ENCODE measurements at places on chromosomes 16 and 17.

DNA sequence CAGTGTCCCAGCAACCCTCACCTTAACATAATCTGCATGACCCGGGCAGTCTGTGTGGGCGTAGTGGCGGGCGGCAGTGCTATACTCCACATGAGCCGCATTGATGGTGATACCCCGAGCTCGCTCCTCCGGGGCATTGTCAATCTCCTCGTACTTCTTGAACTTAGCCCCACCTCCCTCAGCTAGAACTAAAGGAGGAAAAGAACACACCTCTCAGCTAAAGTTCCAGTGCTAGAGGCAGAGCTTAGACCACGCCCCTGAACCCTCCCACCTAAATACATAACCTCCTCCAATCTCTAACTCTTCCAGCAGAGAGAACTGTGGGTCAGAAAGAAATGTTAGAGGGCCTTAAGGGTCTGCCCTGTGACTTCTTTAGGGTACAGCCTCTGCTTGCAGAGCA, 855 bp downstream of the TUFM start:
- DNase-seq, result no peak

GRCh38 chr17:19579867-19580565, 46.4 kb downstream of the SLC47A1 start:
- DNase-seq, result no peak

DNA sequence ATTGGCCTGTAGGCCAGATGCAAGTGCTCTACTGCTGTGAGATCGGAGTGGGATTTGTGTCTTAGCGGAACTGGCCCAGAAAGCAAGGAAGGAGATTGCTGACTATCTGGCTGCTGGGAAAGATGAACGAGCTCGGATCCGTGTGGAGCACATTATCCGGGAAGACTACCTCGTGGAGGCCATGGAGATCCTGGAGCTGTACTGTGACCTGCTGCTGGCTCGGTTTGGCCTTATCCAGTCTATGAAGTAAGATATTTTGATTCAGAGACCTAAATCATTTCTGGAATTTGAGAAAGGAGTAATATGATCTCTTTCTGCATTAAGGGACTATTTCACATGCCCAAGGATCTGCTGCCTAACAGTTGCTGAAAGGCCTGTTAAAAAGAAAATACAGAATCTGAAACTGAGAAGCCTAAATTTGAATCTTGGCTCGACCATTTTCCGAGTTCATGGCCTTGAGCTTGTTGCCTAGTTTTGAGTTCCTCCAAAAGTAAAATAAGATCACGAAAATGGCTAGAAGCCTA, 21.1 kb downstream of the IST1 start:
- DNase-seq, result no peak

GRCh38 chr16:5001571-5001970, 32.2 kb downstream of the NAGPA start:
- no peak for DNase-seq

GRCh38 chr17:67107811-67108775, 63.7 kb downstream of the CACNG1 start:
- peak; percentile 12 for DNase-seq

GRCh38 chr17:47844814-47845715, 4.0 kb upstream of the SCRN2 start:
- DNase-seq, result no peak

- DNase-seq, result no peak
Measured at GRCh38 chr16:74035816-74036215, 260.8 kb upstream of the PSMD7 start.

DNA sequence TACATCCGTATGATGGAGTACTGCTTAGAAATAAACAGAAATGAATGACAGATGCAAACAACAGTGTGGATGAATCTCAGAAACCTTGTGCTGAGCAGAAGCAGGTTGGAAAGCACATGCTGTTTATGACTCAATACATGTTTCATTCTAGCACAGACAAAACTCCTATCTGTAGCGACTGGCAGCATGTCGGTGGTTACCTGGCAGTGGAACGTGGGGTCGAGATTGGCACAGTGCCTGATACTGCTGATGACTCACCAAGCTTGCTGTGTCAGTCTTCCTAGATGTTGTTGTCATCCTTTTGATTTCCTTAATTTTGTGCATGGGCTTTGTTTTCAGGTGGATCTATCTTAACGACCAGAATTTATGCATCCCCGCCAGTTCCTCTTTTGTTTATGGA, 62.1 kb downstream of the GAN start:
- DNase-seq, result no peak

- DNase-seq, result no peak
Measured at GRCh38 chr16:10569621-10570020, 10.8 kb downstream of the EMP2 start.

DNA sequence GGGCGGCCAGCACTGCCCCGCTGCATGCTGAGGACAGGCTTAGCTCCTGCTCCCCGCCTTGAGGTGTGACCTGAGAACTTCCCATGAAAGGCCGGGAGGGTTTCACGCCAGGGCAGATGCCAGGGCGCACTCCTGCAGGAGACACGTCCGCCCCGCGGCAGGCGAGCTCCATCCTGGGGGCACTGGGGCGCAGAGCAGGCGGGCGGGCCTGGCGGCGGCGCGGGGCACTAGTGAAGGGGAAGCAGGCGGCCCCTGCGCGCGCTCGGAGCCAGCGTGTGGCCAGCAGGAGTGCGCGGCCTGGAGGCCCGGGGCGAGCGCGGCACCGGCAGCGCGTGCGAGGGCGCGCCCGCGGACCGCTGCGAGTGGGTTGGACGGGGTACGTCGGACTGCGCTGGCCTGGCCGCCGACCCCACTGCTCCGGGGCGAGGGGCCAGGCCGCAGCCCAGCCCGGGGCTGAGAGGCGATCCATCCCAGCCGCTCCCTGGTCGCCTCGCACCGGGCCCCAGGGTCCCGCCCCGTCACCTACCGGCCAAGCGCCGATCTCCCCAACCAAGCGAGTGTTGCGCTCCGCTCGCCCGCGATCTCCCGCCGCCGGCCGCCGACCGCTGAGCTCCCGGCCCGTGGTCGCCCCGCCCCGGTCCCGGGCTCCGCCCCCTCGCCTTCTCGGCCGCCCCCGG, at the start of gene MAP3K14:
Gene MAP3K14, minus strand, starts transcription at position 587 of the 677 bp plus-strand sequence. CDS start 26,275 bp downstream, outside the sequence.
- no peak for DNase-seq

DNA sequence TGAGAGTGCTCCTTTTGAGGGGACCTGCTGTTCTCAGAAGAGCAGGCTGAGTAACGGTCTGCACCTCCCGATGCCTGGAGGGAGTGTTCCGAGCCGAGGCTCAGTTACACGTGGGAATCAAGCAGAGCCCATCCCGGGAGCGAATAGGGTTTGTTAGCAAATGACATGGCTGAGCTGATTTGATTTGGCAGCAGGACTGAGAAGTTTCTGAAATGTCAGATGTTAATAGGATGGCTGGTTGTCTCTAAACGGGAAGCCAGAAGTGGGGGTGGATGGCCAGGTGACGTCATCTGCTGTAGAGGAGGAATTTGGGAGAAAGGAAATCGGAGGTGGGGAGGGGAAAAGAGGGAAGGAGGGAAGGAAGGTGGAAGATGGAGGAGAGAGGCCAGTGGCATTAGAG, 128.0 kb downstream of the RAP1GAP2 start:
- no peak for DNase-seq

DNA sequence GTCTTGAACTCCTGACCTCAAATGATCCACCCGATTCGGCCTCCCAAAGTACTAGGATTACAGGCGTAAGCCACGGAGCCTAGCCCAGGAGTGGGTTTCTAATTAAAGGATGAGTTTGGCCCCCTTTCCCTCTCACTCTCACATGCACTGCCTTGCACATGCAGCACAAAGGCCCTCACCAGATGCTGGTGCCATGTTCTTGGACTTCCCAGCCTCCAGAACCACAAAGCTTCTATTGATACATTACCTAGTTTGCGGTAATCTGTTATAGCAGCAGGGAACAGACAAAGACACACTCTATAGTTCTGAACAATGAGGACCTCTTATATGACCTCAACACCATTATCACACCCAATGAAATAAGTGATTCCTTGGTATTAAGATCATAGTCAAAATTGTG, 17.9 kb upstream of the ITGAD start:
- no peak for DNase-seq

DNA sequence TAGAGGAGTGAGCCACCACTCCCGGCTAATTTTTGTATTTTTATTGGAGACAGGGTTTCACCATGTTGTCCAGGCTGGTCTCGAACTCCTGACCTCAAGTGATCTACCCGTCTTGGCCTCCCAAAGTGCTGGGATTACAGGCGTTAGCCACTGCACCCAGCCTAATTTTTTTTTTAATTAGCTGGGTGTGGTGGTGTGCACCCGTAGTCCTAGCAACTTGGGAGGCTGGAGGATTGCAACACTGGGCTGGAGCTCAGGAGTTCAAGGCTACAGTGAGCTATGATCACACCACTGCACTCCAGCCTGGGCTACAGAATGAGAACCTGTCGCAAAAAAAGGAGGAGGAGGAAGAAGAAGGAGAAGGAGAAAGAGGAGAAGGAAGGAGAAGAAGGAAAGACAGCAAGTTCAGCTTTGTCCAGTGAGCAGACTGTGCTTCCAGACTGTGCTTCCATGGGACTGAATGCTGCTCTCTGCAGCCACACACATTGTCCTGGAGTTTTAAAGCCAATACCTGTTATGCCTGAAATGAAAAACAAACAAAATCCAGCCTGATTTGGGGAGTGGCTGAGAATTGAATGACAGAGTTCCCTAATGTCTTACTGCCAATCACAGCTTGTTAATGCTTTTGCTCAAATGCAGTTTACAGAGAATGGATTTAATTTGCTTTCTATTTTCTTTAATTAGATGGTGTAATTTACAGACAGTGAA, 2.8 kb upstream of the TNFRSF13B start:
- no peak for DNase-seq

DNA sequence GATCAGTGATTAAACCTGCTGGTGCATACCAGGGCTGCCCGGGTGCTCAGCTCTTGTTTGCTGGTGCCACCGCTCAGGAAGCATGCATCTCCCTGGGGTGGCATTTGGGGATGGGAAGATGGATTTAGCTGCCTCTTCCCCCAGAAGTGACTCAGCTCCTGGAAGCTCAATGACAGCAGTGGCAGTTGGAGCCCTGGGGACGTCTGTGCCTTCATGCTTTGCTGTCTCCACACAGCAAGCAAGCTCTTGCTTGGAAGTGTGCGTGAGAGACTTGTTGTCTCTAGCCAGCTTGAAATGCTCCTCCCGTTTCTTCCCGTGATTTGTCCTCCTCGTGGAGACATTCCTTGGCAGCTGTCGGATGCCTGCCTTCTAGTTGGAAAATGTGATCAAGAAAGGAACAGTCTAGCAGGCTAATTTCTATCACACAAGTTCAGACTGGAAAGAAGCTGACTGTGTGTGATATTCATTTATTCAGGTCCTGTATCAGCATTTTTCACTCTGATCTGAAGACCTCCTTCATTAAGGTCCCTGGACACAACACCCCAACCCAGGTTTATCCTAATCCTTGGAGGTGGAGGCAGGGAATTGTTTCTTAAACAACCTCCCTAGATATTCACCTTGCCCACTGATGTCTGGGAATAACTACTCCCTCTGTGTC, 73.0 kb downstream of the BMERB1 start:
- peak; percentile 74 for DNase-seq
